ENCODE measurements at places on chromosomes 12 and 14.
A peak's percentile ranks its signal among the peaks of the same experiment; 100 is the strongest.

DNA sequence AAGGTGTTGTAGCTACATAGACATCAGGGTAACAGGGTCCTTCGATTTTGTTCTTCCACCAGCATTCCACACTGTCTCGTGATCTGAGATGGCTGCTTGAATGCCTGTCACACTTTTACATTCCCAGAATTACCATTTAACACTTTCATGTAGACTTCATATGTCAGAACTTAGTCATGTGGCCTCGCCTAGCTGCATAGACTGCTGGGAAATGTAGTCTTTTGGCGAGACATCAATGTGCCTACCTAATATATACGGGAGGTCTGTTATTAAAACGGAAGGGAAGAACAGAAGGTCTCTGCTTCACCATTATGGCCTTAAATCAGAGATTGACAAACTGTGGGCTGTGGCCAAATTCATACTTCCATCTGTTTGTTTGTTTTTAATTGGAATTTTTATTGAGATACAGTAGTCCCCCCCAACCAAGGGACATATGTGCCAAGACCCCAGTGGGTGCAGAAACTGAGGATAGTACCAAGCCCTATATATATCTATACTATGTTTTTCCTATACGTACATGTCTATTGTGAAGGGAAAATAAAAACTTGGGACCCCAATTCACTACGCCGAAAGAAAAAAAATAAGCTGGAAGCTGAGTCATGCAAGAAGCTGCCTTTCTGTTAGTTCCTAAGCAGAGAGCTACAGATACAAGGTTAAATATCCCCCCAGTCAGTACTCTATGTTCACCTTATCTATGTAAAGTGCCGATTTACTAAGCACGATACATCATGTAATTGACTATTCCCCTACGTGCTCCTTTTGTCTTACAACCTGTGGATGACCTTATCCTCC lies 11.3 kb upstream of the HRK start:
- DNase-seq, result no peak

DNA sequence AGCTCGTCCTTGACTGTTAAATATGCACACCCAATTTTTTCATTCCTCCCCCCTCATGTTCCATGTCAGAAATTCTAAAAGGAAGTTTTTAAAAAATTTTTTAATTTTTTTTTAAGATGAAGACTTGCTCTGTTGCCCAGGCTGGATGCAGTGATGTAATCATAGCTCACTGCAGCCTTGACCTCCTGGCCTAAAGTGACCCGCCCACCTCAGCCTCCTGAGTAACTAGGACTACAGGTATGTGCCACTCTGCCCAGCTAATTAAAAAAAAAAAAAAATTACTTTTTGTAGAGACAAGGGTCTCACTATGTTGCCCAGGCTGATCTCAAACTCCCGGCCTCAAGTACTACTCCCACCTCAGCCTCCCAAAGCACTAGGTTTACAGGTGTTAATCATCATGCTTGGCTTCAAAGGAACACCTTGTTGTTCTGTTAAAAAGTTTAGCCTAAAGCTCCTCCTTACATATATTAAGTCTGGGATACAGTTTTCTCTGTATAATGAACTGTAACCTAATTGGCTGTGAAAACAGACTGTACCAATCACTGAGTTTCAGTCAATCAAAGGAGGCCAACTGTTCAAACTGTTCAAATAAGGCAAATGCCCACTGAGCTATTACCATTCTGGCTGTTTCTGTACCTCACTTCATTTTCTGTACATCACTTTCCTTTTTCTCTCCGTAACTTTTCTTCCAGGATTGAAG lies 17.8 kb downstream of the SDR9C7 start:
- DNase-seq, result no peak

GRCh38 chr12:124088217-124088907 lies 115.3 kb downstream of the ZNF664 start:
- DNase-seq, result no peak

DNA sequence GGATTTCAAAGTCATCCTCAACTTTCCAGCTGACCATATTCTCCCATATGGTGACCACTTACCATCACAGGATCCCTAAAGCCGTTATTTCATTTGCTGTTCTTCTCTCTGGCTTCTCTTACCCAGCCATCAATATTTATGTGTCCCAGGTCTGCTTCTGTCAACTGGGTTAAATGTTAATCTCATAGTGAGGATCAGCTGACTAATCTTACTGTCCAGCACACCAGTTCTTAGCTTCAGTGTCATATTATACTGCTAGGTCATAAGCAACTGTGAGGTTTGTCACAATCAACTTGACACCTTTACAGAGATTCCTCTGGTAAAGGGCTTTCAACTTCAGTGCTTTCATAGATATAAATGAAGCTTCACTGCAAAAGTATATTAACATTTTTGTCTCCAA lies 294.4 kb downstream of the DIO2 start:
- DNase-seq, result no peak

DNA sequence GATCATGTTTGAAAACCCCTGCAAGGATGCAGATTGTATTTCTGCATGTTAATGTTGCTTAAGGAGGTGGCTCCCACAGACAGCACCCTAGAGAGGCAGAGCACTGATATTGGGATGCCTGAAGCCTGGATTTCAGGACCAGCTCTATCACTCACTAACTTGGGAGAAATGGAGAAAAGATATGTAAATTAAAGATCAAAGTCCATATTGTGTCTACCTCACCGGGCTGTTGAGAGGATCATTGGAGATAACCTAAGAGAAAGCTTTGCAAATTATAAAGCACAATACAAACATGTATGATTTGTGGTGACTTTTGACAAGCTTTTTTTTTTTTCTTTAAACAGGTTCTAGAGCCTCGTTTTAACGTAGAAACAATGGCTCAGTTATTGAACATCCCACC lies 7.6 kb upstream of the REP15 start:
- DNase-seq, result no peak

DNA sequence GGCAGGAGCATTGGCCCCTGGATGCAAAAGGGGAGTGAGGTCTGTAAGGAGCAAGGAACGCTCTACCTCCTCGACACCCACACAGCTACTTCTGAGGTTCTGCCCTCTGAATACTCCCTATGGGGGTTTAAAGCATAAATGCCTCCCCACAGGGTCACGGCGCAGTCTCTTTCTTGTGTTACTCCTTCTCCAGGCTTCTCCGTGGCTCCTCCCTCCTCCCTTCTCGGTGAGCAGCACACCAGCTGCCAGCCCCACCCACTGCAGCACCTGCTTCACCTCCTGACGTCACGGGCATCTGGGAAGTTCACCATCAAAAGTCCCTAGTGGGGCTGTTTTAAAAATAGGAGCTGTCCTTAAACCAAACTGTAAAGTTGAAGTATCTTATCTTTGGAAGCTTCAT lies 67.3 kb downstream of the SPTB start:
- peak; percentile 29 for DNase-seq

DNA sequence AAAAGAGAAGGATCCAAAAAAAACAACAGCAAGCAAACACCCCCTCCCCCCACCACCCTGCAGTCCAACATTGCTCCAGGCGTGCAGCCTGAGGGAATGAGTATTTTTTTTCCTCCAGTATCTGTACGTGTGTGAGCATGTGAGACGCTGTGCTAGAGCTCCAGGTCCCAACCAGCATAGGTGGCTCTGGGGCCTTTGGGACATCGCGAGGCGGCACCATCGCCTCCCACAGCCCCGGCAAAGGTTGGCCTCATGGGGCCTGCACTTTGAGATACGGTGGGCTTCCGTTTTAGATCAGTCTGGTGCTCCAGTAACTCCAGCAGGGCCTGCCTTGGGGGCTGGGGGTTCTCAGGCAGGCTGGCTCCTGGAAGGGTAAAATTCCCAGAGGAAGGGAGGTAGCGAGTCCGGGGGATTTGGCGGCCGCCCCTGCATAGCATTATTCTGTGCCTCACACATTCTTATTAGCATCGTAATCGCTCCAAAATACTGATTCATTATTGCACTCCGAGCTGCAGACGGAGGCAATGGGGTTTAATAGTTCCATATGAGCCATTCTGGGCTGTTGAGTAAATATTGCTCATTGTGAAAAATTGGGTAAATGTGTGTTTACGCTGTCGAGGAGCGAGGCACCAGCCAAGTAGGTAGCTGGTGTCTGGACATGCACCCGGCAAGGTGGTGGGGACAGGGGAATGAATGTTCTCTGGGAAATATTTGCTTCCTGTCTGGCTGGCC lies 143.1 kb upstream of the MYL2 start:
- no peak for DNase-seq

GRCh38 chr14:26595926-26596542 lies 1.8 kb downstream of the NOVA1 start:
- DNase-seq, result no peak

GRCh38 chr12:90575995-90576394 lies 379.0 kb downstream of the CCER1 start:
- DNase-seq, result no peak

DNA sequence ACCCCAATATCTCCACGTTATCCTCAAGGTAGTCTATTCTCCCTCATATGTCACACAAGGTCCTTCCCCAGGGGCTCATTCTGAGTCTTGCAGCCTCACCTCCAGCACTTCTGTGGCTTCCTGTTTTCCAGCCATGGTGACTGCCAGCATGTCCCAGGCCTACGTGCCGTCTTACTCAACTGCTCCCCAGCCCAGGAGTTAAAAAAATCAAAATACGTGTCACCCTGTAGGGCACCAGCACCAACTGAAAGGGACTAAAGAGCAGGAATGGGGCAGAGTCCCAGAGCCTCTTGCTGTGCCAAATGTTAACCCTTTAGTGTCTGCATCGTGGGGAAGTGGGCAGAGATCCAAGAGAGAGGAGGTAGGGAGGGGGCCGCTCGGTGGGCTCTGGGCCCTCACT lies 37.0 kb upstream of the MED13L start:
- DNase-seq, result no peak

GRCh38 chr12:3752096-3752709 lies 706 bp downstream of the CRACR2A start:
- DNase-seq, result peak; percentile 62

- DNase-seq, result no peak
Observed at GRCh38 chr14:93735206-93735605, 53.1 kb downstream of the PRIMA1 start.

GRCh38 chr14:33985242-33985641 lies 34.4 kb upstream of the EGLN3 start:
- no peak for DNase-seq

Measured in stimulated activated CD4-positive, alpha-beta T cell treated with anti-CD3 and anti-CD28 coated beads, Interleukin-4, amount 100 ng/mL, for 1 hour (primary cell).